ENCODE measurements at places on chromosomes 6 and 20.

GRCh38 chr6:166629628-166630027 lies 2.6 kb upstream of the RPS6KA2 start:
- DNase-seq = no peak

GRCh38 chr6:14276667-14277404 lies 159.3 kb downstream of the CD83 start:
- DNase-seq = no peak

DNA sequence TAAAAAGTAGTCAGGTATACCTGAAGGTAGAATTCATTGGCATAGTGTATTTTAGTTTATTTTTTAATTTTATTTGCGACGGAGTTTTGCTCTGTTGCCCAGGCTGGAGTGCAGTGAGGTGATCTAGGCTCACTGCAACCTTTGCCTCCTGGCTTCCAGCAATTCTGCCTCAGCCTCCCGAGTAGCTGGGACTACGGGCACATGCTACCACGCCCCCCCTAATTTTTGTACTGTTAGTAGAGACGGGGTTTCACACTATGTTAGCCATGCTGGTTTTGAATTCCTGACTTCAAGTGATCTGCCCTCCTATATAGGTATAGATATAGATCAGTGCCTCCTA lies 102.8 kb upstream of the PRSS16 start:
- DNase-seq = no peak

DNA sequence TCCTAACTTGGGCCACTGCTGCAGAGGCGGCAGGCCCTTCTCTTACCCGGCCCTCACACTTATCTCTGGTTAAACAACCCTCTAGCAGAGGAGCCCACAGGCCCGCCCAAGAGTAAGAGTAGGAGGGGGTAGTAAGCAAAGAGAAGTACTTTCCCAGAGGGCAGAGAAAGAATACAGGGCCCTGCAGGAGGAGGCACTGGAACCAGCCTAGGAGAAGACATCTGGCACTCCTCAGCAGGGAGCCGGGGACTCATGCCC lies 10.1 kb downstream of the MTCH1 start:
- DNase-seq = no peak

GRCh38 chr6:51618563-51618962 lies 468.9 kb downstream of the PKHD1 start:
- DNase-seq = no peak

GRCh38 chr6:138182939-138183789 lies 21.4 kb downstream of the ARFGEF3 start:
- no peak for DNase-seq

DNA sequence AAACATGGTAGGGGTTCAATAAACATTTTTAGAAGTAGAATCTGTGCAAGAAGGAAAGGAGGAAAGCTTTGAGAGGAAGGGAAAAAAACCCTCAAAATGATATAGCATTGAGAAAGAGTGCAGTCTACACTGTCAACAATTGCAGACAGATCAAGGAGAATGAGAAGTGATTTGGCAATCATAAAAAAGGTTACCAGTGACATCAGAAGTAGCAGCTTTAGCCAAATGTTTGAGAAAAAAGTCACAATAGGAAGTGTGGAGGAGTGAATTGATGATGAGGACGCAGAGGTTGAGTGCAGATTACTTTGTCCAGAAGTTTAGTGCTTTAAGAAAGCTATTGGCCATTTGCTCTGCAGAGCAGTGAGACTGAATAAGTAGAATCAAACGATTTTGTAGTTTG lies 155.0 kb downstream of the GJA1 start:
- no peak for DNase-seq

DNA sequence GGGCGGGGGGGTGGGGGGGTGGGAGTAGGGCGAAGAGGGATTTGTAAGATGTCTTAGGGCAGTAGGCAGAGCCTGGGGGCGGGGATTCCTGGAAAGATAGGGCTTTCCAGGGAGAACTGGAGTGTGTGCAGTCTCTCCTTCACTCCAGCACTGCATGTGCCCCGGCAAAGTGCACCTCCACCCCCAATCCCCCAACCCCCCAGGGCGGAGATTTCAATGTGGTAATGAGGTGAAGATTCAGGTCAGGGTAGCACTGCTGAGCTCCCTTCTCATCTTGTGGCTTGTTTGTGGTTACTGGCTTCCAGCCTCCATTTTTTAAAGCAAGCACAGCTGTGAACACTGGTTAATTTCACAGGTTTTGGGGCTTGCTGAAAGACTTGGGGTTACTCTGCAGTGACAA lies 5.9 kb downstream of the TMEM239 start:
- DNase-seq = peak; percentile 12

DNA sequence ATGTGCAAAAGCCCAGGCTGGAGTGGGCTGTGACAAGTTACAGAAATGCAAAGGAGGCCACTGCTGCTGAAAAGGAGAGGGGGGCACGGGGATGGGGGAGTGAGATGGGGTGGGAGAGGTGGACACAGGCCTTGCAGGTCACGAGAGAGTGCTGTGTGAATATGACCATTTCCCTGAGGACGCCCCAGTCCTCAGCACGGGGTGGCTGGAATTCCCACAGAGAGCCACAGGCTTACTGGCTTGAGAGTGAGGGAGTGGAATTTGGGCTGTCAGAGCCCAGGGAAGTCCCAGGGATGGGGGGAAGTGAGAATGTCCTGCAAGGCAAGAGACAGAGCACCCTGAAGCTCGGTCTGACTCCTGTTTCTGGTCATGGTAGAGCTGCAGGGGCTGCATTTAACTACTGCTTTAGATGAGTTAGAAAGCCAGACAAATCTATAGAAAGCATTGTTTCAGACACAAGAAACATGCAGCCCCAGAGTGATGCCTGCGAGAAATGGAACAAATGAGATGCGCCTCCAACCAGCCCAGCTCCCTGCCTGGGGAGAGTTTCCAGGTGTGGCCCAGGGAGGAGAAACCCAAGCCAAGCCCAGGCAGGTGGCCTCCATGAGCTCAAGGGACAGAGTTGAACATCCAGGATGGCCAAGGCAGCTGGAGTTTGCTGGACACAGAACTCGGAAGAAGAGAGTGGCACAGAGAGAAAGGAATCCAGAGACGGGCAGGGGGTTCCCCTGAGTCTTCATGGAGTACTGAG lies 30.5 kb downstream of the NPEPL1 start:
- DNase-seq = no peak

All from GF-D8 (cell line).